ENCODE measurements at places on chromosomes 16 and 17. TPM values are rescaled to one million over a fixed set of nuclear protein-coding genes. Genes with fewer than 3 reads are reported as not detected.

The HES7 gene
- 2.3 TPM for total RNA-seq

The ENPP7 gene
- total RNA-seq: not detected

The GCGR gene
- total RNA-seq: not detected

The CX3CL1 gene
- 2.3 TPM for total RNA-seq

The JPH3 gene
- 3.1 TPM for total RNA-seq

The MT1G gene
- not detected for total RNA-seq

The SERPINF2 gene
- total RNA-seq: 0.38 TPM

DNA sequence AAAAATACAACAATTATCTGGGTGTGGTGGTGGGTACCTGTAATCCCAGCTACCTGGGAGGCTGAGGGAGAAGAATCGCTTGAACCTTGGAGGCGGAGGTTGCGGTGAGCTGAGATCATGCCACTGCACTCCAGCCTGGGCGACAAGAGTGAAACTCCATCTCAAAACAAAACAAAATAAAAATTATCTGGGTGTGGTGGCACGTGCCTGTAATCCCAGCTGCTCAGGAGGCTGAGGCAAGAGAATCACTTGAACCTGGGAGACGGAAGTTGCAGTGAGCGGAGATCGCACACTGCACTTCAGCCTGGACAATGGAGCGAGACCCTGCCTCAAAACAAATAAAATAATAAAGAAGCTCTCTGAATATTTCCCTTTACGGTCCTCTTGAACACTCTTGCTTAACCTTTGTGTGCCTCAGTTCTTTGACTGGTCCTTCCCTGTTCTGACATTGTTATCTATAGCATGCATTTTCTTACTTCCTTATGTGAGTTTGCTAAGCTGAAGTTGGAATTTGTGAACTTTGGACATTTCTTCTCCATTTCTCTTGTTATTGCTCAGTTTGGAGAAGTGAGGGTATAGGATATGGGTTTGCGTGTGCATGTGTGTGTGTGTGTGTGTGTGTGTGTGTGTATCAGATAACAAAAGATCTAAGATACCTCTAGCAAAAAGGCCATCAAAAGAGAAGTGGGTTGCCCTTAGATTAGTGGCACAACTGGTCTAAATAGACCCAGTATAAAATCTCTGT lies 29.7 kb upstream of the WSB1 start:
- no peaks in the 10 kb centered on the region for H3K36me3 ChIP-seq
- no peaks in the 10 kb centered on the region for H3K4me1 ChIP-seq
- H3K4me3 ChIP-seq: no peak overlapping the region
- DNase-seq: no peak
- H3K27me3 ChIP-seq: peaks cover 45% of the 10 kb centered on the region

- no peak overlapping the region for H3K4me3 ChIP-seq
- DNase-seq: peak; percentile 64
- peaks cover 4% of the 10 kb centered on the region for H3K27me3 ChIP-seq
- H3K4me1 ChIP-seq: no peaks in the 10 kb centered on the region
These were observed 434.4 kb upstream of the ZFHX3 start for GRCh38 chr16:73482310-73482709.

DNA sequence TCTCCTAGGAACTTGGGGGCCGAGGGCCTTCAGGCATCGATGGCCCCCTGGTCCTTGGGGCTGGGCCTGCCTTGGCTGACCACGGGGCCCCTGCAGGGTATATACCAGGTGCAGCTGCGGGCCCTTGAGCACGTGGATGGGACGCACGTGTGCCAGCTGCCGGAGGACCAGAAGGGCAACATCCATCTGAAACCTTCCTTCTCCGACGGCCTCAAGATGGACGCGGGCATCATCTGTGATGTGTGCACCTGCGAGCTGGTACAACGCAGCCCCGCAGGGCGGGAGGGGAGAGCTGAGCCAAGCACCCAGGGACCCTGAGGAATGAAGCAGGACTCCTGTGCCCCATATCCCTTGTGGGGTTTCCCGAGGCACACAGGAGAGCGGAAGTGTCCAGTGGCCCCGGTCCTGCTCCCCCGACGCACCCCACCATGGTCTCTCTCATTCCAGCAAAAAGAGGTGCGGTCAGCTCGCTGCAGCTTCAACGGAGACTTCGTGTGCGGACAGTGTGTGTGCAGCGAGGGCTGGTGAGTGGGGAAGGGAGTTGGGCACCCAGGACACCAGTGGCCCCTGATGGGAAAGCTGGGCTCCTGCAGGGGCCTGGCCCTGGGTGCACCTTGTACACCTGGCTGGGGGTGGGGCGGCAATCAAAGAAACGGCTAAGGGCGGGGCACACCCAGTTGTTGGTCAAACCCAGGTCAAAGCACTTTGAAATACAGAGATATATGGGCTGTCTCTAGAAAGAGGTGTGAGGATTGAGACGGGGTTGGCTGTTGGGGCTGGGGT lies 10.6 kb downstream of the ITGB4 start:
- H3K4me3 ChIP-seq: no peak overlapping the region
- H3K4me1 ChIP-seq: peaks cover 8% of the 10 kb centered on the region
- H3K27ac ChIP-seq: no peak overlapping the region
- DNase-seq: no peak

DNA sequence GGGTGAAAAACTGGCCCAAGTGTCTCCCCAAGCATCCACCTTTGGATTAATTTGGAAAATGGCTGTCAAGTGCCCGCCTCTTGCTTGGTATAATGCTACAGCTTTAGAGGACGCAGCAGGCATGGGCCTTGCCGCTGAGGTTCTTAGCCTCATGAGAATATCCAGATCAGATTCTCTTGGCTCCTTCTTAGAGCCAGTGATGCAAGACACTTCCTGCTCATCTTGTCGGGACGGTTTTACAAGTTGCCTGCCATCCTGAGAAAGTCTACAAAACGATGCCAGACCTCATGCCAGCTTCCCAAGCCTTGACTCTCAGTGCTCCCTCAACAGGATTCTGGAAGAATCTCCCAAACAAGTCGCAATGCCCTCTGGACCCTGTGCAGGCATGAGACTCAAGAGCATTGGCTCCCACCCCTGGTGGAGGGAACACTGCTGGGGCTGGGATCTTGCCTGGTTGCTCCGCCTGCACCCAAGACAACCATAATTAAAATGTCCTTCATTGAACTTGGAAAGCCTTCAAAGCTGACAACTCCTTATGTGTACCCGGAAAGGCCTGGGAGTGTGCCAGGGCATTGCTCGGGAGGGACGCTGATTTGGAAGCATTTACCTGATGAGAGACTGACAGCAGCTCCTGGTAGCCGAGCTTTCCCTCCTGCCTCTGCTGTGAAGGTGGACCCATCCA lies 25.8 kb upstream of the STH start:
- no peaks in the 10 kb centered on the region for H3K4me1 ChIP-seq
- peaks cover 12% of the 10 kb centered on the region for H3K27me3 ChIP-seq
- no peak overlapping the region for H3K4me3 ChIP-seq
- no peaks in the 10 kb centered on the region for H3K36me3 ChIP-seq

DNA sequence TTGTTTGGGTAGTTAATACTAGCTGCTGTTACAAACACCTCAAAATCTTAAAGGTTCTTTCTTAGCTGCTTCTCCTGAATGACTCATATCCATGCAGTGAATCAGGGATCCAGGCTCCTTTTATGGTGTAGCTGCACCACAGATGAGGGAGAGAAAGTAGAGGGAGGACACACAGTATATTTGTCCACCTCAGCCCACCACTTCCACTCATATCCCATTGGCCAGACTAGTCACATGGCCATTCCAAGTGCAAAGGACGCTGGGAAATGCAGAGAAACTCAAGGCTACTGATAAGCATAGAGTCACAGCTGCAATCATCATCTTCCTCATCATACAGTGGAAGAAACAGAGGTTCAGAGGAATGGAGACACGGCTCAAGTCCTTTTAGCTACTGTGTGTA lies 63.8 kb downstream of the GSG1L start:
- H3K4me1 ChIP-seq: no peaks in the 10 kb centered on the region
- H3K27ac ChIP-seq: no peak overlapping the region

- no peak for DNase-seq
- H3K36me3 ChIP-seq: peaks cover 6% of the 10 kb centered on the region
- H3K4me1 ChIP-seq: peaks cover 4% of the 10 kb centered on the region
- no peaks in the 10 kb centered on the region for H3K27me3 ChIP-seq
- H3K4me3 ChIP-seq: no peak overlapping the region
- no peak overlapping the region for H3K27ac ChIP-seq
These were observed 165.6 kb downstream of the IRX3 start for GRCh38 chr16:54120846-54121480.

DNA sequence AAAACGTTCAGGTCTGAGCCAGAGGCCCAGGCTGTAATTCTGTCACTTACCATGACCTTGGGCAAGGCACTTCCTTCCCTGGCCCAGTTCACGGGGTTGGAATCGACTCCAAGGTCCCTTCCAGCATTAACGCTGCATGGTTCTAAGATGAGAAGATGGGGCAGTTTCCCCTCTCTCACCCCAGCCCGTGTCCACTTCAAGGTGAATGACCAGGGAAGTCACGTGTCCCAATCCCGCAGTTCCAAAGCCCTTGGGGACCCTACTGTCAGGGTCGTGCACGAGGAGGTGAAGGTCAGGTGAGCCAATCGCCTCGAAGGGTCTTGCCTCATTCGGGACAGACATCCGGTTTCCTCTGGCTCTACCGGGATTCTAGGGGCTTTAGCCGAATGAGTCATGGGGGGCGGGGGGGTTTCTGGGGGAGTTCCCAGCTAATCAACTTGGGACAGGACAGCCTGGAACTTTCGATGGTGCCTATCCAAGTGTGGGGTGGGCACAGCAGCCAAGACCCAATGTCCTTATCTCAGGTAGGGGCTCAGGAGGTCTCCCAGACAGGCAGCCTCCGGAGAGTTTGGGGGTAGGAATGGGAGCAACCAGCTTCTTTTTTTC lies 762 bp upstream of the CSF3 start:
- DNase-seq: no peak
- peaks cover 8% of the 10 kb centered on the region for H3K36me3 ChIP-seq
- no peak overlapping the region for H3K27ac ChIP-seq
- H3K27me3 ChIP-seq: no peaks in the 10 kb centered on the region
- peaks cover 13% of the 10 kb centered on the region for H3K4me1 ChIP-seq
- H3K4me3 ChIP-seq: no peak overlapping the region

DNA sequence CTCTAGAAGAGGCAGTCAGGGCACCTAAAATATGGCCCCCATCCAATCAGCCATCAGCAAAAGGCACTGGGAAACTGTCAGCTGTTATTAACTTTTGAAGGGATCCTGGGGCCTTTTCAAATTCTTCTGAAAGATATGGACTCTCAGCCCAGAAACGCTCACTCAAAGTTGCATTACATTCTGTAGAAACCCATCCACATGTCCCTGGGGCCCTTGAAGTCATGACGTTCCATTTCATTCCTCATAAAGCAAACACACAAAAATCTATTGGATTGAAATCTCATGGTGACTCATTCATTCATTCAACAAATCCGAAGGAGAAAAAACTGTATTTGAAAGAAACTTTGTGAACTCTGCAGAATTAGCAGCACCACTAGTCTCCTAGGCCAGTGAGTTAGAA lies 215.3 kb downstream of the C16orf95 start:
- H3K4me1 ChIP-seq: peaks cover 28% of the 10 kb centered on the region
- DNase-seq: no peak
- no peaks in the 10 kb centered on the region for H3K36me3 ChIP-seq
- H3K27ac ChIP-seq: peak overlapping the region; percentile 50
- H3K4me3 ChIP-seq: no peak overlapping the region
